CD4-positive, alpha-beta T cell treated with Interferon alpha-2 for 1 hour (primary cell): ENCODE measurements at places on chromosomes 2 and 18.
A peak's percentile ranks its signal among the peaks of the same experiment; 100 is the strongest.

DNA sequence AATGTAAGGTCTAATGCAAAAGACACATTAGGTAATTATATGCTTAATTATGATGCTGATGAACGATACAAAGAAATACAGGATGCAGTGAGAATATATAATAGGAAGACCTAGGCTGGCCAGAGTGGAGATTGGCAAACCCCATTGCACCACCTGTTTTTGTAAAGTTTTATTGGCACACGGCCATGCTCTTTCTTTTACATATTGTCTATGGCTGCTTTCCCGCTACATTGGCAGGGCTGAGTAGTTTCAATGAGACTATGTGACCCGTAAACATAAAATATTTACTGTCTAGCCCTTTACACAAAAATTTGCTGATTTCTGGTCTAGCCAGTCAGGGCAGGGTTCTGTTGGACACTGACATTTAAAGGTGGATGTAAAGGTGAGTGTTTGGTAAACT is 5.4 kb downstream of the SEC11C start:
- no peak for DNase-seq

- DNase-seq, result no peak
Measured at GRCh38 chr2:146147448-146148012, 1627.6 kb upstream of the ZEB2 start.

- DNase-seq, result no peak
Measured at GRCh38 chr2:200742426-200742825, 69.3 kb upstream of the BZW1 start.

- DNase-seq, result no peak
Measured at GRCh38 chr2:70630761-70631160, 77.1 kb upstream of the TGFA start.

DNA sequence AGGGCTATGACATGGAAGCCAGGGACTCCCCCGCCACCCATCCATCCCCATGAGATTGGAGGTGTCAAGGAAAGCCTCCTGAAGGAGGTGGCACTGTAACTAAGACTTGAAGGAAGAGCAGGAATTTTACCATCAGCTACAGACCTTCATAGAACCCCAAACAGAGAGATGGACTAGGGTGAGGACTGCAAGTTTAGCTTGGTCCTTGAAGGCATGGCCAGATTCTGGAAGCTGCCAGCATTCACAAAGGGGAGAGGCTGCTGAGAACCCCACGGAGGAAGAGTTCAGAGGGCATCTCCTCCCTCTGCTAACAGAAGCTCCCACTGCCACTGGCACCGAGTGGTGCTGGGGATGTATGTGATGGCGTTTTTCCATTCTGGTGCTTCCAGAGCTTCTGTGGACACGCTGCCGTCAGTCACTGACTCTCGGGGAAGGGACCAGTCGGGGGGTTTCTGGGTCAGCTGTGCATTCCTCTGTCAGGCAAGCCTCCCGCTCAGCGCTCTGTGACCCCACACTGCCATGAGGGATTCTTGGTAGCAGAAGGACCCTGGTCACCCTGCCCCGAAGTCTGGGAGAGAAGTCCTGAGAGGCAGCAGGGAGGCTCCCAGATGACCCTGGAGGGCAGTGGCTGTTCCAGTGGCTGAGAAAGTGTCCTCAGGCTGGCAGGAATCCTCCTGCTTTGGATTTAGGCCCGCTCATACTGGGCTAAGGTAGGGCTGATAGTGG is 18.1 kb downstream of the TMEM185B start:
- no peak for DNase-seq

GRCh38 chr2:235168174-235168979 is 216.6 kb downstream of the SH3BP4 start:
- DNase-seq, result no peak

- DNase-seq, result no peak
Measured at GRCh38 chr18:27750014-27750413, 426.9 kb downstream of the CDH2 start.

GRCh38 chr18:80022613-80023012 is 11.6 kb upstream of the RBFA start:
- DNase-seq, result no peak

- DNase-seq, result no peak
Measured at GRCh38 chr2:71780162-71780561, 326.8 kb downstream of the DYSF start.

GRCh38 chr2:157698430-157698829 is 69.8 kb upstream of the ACVR1C start:
- DNase-seq, result no peak

GRCh38 chr2:172358691-172359556 is 68.5 kb upstream of the ITGA6 start:
- DNase-seq, result no peak

DNA sequence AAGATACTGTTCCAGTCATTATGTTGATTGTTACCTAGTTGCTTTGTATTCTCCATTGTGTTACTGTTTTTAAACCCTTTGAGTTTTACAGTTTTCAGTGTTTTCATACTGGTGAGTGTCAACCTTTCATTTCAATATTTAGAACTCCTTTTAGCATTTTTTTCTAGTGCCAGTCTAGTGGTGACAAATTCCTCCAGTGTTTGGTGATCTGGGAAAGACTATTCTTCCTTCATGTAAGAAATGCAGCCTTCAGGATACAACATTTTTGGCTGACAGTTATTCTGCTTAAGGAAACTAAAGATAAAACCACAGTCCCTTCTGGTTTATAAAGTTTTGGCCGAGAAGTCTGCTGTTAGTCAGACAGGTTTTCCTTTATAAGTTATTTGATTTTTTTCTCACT is 143.8 kb downstream of the ETAA1 start:
- DNase-seq, result no peak

GRCh38 chr2:69985688-69986087 is 24.3 kb upstream of the ASPRV1 start:
- peak; percentile 14 for DNase-seq

DNA sequence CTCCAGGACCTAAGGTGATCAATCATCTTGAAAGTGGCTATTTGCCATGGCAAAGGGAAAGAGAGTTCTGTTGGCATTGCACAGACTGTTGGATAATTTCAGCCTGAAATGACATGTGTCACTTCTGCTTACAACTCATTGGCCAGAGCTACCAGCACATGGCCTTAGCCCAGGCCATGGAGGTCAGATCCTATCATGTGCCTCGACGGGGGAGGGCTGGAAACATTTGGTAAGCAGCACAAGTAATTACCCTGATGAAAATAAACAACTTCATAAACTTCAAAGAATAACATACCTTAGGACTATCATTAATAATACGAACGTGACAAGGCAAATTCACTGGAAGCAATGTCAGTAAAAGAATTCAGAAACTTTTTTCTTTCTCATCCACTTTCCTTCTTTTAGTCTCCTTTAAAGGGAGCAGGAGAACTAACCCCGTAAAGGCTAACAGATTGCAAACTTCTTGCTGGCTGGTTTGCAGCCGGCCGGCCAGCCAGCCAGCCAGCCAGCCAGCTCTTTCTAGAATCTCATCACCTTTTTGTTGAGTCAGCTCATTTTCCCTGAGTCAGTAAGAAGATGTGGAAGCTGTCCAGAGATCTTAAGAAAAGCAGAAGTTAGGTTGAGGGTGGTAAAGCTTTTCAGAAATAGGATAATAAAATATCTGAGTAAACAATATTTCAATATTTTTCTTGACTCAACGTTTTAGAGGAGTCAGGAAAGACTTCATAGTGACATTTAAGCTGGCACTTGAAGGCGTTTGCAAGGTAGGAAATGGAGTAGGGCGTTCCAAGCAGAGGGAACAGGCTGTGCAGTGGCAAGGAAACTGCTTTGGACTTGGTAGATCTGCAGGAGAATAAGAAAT is 31.9 kb downstream of the CNRIP1 start:
- DNase-seq, result no peak

DNA sequence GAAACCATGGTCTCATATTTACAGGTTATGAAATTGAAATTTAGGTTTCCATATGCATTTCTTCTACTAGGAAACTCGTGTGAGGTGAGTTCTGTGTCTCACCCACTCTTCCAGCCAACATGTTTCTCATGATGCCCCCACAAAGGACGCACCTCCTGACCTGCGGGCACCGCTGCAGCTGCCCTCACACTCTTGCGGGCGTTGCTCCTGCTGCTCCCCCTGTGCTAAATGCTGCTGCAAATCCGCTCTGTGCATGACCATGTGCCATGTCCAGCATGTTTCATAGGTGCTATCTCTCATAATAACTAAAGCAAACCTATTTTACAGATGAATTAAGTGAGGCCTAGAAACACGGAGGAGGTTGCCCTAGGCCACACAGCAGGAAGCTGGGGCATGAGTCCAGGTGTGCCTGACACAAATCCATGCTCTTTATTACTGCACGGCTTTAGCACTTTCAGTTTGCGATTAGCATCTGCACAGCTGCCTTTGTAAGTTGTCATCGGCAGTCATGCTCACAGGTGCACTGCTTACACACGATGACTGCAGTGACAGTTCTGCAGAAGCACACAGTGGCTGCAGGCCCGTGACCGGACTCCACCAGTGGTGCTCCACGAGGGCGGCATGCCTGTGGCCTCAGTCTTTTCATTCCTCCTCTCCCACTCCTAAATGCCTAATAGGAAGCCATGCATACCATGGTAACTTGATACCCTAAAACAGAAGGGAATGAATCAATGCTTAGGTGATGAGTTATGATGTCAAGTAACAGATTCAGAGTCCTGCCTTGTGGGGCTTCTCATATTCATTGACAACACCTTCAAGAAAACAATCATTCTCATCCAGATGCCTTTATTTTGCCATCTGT is 14.9 kb upstream of the GALR1 start:
- no peak for DNase-seq

DNA sequence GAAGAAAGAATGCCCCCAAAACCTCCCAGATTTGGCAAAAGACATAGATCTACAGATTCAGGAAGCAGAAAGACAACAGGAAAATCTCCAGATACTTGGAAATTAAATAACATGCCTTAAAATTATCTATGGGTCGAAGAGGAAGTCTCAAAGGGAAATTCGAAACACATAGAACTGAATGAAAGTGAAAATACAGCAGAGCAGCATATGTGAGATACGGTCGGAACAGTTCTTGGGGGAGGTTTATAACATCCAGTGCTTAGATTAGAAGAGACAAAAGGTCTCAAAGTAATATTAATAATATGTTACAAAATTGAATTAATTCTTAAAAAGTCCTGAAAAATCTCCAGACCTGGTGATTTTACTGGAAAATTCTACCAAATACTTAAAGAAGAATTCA is 14.3 kb downstream of the KCNG2 start:
- DNase-seq, result no peak

- no peak for DNase-seq
Measured at GRCh38 chr18:46474487-46475389, 182.3 kb downstream of the LOXHD1 start.

DNA sequence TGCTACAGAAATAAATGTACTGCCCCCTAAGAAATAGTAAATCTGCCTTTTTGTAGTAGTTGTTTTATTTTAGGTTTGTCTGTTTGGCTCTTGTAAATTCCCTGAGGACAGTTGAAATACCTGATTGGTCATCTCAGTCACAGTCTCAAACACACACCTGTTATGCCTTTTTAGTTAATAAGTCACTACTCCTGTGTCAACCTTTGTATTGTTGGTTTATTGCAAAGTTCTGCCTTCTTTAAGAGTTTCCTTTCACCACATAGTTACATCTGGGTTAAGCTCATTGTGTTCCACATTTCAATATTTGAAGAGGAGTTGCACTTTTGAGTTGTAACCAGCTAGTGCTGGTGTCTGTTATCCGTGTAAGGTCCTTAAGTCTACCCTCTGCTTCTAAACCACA is 198.7 kb downstream of the CCDC85A start:
- no peak for DNase-seq

- no peak for DNase-seq
Measured at GRCh38 chr2:96608469-96609455, 29.4 kb downstream of the KANSL3 start.

DNA sequence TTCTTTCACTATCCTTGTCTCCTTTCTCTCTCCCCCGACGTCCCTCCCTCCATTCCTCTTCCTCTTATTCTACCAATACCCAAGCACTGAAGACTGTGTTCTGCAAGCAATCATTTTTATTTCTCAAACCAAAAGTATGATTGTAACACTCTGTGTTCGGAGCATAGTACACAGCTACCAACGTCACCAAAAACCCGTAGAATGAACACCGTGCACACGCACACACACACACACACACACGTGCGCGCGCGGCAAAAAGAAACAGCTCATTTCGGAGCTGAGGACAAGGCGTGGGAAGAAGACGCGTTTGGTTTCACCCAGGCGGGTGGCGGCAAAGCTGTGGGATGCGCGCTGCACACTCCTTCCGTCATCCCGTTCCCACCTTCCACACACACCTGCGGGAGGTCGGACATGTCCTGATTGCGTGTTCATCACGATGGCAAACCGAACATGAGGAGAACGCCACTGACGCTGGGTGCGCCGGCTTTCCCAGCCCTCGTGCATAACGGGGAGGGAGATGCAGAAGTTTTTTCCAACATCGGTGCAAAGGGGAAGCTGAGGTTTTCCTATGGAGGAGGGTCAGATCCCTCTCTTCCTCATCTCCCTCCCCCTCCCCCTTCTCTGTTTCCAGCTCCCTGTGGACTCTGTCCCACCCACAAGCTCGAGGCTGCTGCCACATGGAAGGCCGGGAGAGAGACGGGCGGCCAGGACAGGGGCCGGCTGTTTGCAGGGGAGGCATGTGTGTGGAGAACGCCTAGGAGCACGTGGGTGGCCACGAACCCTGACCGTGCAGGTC is 20.4 kb downstream of the MBP start:
- DNase-seq, result no peak

GRCh38 chr2:168203762-168204693 is 43.4 kb downstream of the STK39 start:
- DNase-seq, result no peak

- DNase-seq, result no peak
Measured at GRCh38 chr18:77001041-77001440, 131.5 kb downstream of the MBP start.

DNA sequence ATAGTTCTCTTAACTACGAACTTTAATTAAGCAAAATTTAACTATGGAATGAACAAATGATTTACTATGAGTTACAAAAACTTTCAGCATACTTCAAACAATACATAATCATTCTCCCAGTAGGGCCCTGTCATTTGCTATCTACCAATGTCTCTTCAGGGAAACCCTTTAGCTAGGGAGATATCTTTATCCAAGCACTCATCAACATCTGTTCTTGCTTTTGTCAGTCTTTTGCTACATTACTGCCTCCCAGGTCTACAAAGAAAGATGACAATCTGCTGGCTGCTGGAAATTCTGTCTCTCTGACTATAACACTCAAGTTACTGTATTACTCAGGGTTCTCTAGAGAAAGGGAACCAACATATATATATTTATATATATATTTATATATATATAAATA is 1626.3 kb upstream of the CELF4 start:
- no peak for DNase-seq
